NCI-H1930 (cell line): ENCODE measurements at places on chromosomes 3 and 15.

- DNase-seq: no peak
Measured at GRCh38 chr15:67931861-67932260, 92.0 kb upstream of the RNU6-1 start.

- DNase-seq: no peak
Measured at GRCh38 chr3:15356176-15356575, 23.8 kb upstream of the SH3BP5 start.

GRCh38 chr3:45868213-45868612 is 18.1 kb upstream of the CCR9 start:
- no peak for DNase-seq

- DNase-seq: no peak
Measured at GRCh38 chr3:110711851-110712516, 359.6 kb upstream of the NECTIN3 start.

DNA sequence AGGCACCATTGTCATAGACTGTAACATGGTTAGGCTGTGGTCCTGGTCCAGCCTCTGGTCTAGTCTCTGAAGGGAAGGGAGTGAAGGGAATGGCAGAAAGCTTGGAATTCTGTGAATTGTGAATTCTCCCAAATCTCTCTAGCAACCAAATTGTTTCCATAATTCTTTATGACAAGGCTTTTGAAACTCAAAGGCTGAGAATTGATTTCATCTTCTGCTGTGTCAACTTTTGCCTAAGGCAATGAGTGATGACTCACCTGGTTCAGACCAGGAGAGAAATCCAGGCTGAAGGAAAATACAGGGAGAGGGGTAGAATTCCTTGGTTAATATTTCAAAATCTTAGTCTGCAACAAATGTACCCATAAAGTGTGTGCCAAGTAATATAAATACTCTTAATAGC is 82.6 kb upstream of the ADPGK start:
- no peak for DNase-seq

- DNase-seq: no peak
Measured at GRCh38 chr3:178777718-178778411, 241.6 kb downstream of the KCNMB2 start.

- no peak for DNase-seq
Measured at GRCh38 chr15:35166730-35167359, 81.8 kb upstream of the NANOGP8 start.

DNA sequence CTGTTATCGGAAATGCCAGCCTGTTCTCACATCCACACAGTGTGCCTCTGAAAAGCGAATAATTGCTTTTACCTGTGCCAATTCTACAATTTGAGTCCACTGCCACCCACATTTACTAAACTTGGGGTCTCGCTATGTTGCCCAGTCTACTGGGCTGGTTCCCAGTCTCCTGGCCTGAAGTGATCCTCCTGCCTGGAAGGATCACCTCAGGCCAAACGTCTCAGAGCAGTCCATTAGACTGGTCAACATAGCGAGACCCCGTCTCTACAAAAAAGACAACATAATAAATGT is 827 bp upstream of the INO80 start:
- no peak for DNase-seq

DNA sequence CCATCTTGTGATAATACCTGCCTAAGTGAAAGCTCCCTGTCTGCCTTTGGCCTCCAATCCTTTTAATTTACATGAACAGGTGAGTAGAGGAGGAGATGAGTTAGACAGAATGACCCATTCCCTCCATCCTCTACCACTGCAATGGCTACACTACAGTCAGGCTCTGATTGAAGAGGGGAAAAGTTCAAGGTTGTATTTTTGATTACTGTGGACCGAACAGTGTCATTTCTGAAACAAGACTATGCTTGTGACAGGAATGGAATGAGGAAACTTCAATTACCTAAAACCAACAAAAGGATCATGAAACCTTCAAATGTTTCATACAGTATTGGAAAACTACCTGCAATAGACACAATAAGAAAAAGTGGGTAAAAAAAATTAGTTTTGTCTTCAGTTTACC is 85.5 kb upstream of the GBE1 start:
- no peak for DNase-seq

- no peak for DNase-seq
Measured at GRCh38 chr3:37218206-37218605, 43.8 kb upstream of the LRRFIP2 start.

DNA sequence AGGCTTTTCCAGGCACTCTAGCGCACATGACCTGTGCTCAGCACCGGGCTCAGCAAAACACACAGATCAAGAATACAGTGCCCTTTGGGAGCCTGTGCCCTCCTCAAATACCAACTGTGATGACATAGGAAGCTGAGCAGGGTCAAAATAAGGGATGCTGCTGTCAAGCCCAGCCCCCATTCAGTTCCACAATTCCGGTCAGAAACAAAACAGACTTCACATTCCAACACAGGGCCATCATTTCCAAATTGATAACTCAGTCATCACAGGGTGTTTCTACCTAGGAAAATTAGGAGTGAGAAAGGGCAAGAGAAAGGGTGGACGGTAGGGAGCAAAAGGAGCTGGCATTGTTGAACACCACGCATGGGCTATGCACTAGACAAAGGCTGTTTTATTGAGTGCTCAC is 158.4 kb upstream of the CCDC54 start:
- DNase-seq: no peak

- no peak for DNase-seq
Measured at GRCh38 chr15:73851689-73852088, 21.7 kb upstream of the TBC1D21 start.

- no peak for DNase-seq
Measured at GRCh38 chr3:23170291-23170690, 32.8 kb upstream of the UBE2E2 start.

- DNase-seq: no peak
Measured at GRCh38 chr3:98974442-98974841, 72.9 kb upstream of the DCBLD2 start.

GRCh38 chr15:72169236-72169920 is 28.2 kb downstream of the GRAMD2A start:
- DNase-seq: no peak

DNA sequence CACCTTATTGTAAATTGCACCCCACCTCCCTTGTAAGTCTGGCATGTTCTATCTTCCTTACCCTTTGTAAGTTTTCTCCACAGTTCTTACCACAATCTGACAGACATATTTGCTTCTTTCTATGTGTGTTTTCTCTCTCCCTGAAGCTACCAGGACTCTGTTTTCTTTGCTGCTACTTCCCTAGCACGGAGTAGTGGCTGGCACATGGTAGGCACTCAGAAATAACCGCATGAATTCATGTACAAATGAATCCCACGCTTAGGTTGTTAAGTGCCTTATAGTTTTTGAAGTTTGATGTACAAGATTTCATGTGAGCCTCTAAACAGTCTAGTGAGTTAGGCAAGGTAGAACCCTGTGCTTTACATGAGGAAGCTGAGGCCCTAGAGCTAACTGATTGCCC is 178.4 kb upstream of the CTDSPL start:
- DNase-seq: no peak

- DNase-seq: no peak
Measured at GRCh38 chr3:67381667-67382272, 272.6 kb downstream of the SUCLG2 start.

DNA sequence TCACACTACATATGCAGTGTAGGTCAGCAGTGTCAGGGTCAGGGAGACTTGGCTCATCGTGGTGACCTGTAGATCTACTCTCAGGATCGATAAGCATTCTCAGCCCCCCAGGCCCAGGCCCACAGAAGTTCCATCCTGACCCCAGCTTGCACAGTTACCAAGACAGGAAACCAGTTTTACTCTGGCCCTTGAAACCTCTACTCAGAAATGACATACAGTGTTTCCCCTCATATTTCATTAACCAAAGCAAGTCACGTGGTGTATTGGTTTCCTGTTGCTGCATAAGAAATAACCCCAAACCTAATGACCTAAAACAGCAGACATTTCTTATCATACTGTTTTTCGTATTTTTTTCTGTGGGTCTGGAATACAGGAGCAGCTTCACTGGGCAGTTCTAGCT is 242.2 kb downstream of the SLCO3A1 start:
- no peak for DNase-seq

DNA sequence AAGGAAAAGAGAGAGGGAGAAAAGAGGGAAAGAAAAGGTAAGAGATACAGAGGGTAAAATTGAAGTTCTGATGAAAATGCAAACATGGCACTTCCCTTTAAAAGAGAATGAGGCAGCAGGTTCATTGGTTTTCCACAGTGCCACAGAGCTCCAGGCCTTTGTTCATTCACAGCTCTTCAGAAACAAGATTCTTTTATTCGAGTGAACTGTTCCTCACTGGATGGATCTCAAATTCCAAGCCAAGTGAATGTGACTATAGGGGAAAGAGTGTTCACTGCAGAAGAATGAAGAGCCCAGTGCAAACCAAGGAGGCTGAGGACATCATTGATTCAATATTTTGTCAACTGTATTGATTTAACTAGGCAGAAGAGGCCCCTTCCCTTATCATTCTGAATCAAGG is 280.3 kb upstream of the PROK2 start:
- no peak for DNase-seq

DNA sequence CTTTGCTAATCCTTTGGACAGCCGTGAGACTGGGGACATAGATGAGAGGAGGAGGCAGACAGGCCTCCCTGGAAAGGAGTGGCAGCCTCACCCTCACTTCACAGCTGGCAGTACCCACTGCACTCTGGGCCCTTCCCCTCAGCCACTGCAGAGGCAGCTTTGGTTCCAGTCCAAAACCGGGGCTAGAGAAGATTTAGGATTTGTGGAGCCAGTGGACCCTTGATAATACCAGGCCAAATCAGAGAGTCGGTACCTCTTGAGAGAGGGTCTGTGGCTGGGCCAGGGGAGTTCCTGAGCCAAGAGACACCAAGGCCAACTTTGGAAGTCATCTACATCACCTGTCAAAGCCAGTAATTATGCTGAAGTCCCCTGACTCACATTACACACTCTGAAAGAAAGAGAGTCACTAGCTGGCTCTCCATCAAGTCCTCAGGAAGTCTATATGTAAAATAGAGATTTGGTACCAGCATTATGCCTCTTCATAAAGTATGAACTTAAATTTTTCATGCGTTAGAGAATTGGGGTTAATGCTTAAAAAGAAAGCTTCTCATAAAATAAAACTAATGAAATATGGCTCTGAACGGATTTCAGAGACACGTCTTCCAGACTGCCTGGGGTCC is 244.1 kb upstream of the SEMA6D start:
- DNase-seq: no peak

- DNase-seq: no peak
Measured at GRCh38 chr15:29687204-29687815, 135.0 kb downstream of the TJP1 start.

DNA sequence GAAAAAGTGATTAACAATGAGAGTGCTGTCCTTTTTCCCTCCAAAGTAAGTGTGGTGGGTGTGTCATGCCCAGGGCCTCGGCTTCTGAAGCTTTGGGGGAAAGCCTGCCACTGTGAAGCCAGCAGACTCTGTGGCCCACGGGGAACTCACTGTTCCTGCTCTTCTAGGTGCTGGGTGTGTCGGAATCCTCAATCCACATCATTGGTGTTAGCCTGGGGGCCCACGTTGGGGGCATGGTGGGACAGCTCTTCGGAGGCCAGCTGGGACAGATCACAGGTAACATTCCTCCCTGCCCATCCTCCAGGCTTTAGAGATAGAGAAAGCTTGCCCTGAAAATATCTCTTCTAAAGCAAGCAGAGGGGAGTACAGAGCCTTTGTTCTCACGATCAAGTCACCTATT is 11.6 kb downstream of the PLA1A start:
- DNase-seq: no peak

GRCh38 chr15:53835309-53835708 is 75.8 kb upstream of the WDR72 start:
- no peak for DNase-seq
